ENCODE measurements at places on chromosomes 2 and 18.

DNA sequence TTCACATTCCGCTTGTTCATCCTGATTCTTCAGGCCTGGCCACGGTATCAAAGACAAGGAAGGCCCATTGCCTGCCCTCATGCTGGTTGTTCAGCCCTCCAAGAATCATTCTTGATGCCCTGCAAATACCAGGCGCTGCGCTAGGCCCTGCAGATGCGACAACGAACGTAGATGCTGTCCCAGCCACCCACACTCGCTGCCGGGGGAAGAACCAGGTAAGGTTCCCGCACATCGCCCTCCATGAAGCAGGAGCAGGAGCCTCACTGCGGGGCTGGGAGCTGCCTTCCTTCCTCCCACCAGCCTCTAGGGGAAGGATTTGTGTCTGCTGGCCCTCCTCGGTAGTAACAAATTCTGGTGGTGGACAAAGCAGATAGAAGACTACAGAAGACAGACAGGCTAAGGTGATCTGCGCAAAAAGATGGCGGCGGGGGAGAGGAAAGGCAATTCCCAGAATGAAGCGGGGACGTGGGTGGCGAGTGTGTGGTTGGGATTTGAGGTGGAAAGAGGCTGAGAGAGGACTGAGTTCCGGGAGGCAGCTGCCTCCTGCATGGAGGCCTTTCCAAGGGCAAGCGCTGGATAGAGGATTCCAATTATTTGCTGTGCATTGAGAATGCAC, 19.8 kb upstream of the GPR55 start:
- no peak for DNase-seq

DNA sequence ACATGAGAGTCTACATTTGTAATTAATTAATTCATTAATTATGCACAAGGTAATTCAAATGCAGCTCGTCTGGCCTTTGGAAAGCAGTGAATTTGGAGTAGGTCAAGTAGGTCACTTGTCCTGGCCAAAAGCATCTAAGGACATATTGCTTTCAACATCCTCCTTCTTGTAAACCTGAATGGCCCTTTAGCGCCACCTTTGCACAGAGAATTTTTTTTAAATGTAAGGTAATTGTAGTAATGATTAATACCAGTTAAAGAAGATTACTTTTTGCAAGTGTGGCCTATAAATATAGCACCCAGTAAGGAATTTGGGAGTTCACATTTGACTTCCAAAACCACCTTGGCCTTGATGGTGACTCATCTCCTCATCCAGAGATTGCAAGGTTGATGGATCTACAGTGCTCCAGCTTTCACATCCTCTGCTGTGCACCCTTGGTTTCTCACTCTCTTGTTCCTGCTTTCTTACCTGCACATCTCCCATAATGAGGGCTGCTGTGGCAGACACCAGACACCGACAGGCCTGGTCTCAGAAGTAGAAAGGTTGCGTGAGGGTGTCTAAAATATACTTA, 481.7 kb downstream of the TGIF1 start:
- no peak for DNase-seq

GRCh38 chr2:15730545-15731212, 139.0 kb downstream of the DDX1 start:
- peak; percentile 92 for DNase-seq

DNA sequence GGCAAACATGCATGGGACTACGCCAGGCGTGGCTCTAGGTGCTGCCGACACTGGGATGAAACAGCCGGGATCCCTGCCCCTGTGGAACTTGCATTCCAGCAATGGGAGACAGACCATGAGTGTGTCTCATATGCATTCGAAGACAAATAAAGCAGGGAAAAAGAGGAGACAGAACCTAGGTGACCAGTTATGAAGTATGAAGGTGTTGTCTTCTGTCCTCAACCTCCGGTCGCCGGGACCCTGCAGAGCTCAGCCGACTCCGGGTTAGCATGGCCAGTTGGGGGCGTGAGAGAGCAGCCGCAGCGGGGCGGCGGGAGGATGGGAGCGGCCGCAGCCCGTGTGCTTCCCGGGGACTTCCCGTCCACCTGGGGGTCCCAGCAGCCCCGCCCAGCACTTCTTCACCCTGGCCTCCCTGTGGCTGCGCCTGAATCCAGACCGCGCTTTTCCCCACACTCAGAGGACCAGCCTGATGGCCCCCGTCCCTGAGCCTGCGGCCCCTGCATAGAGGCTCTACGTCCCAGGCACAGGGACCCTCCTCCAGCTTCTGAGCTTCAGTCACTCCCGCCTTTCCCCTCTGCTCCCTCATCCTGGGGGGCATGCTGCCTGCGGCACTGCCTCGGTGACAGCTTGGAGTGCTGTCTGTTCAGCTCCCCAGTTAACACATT, 11.4 kb downstream of the ID2 start:
- DNase-seq: no peak

DNA sequence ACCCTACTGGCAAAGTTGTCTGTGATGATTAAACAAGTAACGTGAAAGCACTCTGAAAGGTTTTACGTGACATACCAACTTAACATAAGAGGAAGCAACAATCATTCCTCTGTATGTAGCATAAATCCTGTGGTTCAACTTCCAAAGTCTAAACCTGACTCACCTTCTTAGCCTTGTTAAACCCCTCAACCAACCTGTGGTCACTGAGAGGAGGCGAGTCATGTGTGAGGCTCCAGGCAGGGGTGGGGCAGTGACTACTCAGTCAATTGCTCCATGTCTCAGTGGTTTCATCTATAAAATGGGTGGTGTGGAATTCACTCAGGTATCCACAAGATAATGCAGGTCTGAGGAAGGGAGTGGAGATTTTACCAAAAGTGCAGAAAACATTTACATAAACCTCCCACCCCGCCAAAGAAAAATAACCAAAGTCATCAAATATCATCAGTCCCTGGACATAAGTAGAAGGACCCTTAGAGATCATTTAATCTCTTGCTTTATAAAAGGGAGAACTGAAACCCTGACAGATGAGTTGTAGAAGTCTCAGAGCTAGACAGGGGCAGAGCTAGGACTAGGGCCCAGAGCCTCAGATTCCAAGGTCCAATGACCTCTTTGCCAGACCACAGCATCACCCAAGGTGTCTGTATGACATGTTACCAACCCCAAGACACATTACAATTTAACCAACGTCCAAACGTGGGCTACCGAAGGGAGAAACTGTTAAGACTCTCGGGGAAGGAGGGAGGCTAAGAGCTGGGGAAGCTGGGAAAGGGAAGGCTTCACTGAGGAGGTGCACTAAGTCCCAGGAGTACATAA, 3.7 kb upstream of the PCBP1 start:
- DNase-seq: no peak

DNA sequence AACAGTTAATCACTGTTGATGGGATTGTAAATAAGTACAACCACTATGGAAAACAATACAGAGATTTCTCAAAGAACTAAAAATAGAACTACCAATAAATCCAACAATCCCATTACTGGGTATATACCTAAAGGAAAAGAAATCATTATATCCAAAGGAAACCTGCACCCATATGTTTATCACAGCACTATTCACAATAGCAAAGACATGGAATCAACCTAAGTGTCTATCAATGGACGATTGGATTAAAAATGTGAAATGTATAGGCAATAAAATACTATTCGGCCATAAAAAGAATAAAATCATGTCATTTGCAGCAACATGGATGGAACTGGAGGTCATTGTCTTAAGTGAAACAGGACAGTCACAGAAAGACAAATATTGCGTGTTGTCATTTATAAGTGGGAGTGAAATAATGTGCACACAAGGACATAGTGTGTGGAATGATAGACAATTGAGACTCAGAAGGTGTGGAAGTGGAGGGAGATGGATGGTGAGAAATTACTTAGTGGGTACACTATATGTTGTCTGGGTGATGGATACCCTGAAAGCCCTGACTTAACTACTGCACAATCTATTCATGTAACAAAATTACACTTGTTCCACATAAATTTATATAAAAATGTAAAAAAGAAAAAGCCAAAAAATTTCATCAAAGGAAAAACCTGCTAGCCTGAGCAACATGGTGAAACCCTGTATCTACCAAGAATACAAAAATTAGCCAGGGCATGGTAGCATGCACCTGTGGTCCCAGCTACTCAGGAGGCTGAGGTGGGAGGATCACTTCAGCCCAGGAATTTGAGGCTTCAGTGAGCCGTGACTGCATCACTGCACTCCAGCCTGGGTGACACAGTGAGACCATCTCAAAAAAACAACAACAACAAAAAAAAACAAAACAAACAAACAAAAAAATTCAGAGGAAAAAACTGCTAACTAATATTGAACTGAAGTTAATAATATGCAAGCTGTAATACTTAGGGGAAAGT, 12.6 kb downstream of the APOB start:
- DNase-seq: no peak

DNA sequence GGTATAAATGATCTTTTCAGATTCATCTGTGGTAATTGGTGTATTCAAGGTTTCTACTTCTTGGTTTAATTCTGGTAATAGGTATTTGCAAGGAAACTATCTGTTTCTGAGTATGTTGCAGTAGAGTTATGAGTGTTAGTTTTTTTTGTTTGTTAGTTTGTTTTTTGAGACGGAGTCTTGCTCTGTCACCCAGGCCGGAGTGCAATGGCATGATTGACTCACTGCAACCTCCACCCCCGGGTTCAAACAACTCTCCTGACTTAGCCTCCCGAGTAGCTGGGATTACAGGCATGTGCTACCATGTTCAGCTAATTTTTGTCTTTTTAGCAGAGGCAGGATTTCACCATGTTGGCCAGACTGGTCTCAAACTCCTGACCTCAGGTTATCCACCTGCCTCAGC, 60.9 kb upstream of the IL1R2 start:
- DNase-seq: no peak

DNA sequence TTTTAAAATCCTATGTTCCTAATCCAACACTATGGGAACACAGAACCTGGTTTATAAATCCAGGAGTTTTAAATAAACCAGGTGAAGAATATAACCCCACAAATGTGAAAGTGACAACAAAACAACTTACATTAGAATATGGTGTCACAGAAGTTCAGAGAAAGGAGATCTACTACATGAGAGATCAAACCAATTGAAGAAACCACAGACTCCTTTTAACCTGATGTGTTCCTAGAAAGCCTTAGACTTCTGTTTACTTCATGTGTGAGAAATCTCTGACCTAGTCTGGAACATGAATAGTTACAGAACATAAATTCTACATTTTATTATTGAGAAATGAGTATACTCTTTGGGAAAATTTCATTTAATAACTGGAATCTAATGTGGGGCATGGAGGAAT, 165.3 kb downstream of the FTCDNL1 start:
- DNase-seq: no peak

GRCh38 chr18:9558387-9559064, 55.8 kb downstream of the PPP4R1 start:
- DNase-seq: no peak

DNA sequence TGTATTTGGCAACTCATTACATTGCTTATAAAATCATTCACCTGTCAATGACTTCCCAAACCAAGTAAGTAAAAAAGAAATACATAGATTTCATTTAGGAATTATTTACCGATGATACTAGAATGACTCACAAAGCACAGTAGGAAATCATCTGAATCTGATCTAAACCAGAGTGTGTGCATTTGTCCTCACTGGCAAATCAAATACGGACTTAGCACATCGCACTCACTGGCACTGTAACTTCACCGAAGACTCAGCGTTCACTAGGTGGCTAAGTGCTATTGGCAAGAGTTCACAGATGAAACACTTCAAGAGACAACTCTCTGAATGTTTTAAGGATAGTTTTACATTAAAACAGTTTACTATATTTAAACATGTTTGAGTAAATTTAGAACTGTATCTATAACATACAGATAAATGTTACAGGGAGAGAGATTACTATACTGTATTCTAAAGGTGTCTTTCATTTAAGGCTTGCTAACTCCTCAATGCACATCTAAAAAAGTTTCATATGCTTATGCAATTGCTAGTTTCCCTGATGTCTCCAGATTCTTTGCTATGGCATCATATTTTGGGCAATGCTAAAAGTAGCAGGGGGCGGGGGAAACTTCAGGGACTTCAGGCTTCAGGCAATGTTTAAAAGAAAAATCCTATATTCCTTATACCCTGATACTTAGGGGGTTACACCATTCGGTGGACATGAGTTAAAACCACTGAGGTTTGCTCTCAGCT, 48.8 kb downstream of the STK39 start:
- DNase-seq: no peak

DNA sequence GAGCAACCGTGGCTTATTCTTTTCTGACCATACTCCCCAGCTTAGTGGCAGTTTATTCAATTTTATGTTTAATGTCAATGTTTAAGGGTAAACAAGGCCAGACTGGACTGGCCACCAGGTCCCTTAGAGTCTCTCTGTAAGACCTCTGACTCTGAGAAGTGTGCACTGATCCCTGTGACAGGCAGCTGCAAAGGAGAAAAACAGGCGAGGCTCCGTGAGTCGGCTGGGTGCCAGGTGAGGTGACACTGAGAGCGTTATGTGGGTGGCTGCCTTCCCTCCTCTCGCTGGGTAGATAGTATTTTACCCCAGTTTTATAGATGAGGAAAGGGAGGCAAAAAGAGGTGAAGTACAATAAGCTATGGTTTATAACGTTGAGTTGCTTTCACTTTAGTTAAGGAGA, 139.4 kb upstream of the HDAC4 start:
- no peak for DNase-seq

GRCh38 chr2:198657512-198658121, 800.1 kb downstream of the SATB2 start:
- DNase-seq: no peak

DNA sequence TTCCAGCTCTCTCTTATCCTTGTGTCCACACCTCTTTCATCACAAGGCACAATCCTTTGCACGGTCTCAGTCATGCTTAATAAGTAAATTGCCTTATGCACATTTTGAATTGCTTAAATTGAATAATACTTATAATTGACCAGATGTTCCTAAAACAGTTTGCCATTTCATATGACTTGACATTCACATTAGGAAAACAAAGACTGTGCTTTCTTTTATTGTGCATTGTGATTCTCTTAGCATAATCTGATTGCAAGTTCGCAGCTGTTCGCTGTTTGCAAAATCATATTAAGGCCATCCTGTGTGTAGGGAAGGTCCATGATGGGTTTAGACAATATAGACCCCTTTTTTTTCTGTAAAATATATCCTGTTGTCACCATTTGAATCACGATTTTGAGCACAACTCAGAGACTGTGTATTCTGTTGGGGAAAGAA, 75.6 kb downstream of the RNF144A start:
- no peak for DNase-seq

GRCh38 chr2:10501980-10502802, 54.1 kb upstream of the ODC1 start:
- no peak for DNase-seq

- DNase-seq: no peak
These were observed 111.3 kb downstream of the NYAP2 start for GRCh38 chr2:225510796-225511195.

DNA sequence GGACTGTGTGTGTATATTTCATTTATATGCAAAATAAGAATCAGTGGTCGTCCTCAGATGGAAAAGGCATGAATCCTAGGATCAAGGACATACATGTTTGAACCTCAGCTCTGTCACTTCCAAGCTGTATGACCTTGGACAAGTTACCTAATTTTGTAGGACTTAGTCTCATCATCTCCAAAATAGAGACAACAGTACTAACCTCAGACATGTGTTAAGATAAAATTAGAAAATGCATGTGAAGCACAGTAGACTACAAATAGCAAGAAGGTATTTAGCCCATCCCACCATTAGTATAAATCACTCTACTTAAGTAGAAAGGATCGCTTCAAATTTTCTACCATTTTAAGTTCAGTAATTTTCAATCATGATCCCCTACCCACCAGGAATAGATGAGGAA, 309.8 kb downstream of the ZEB2 start:
- no peak for DNase-seq

- DNase-seq: no peak
These were observed 21.6 kb upstream of the SULT1C4 start for GRCh38 chr2:108355906-108356734.

- no peak for DNase-seq
These were observed 96.6 kb upstream of the CTDP1 start for GRCh38 chr18:79582978-79583377.
